ENCODE measurements at places on chromosomes 6 and 20.
A peak's percentile ranks its signal among the peaks of the same experiment; 100 is the strongest.

DNA sequence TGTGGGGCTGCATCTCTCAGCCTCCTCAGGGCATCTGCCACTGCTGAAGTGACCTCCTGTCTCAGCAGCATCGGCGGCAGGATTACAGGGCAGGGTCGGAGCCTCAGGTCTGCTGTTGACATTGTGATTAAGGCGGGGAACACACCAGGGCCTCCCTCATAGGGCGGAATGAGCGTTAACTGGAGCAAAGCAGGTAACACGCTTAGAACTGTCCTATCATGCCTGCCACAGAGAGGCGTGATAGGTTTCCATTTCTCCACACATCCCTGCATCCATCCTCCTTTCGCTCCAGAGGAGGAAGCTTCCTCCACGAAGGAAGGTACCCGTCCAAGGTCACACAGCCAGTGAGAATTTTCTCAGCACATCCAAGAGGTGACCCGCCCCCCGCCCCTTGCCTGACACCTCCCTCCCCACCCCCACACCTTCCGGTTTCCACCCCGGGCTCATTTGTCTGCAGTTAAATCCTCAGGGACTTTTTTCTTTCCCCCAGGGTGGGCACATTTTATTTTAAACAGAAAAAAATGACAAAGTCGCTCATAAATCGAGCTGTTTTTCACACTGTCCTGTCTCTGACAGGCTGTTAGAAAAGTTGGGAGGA, 200.8 kb downstream of the TFAP2C start:
- H3K4me3 ChIP-seq, result no peak overlapping the region
- peaks cover 2% of the 10 kb centered on the region for H3K4me1 ChIP-seq
- peaks cover 22% of the 10 kb centered on the region for H3K27me3 ChIP-seq
- DNase-seq, result no peak

DNA sequence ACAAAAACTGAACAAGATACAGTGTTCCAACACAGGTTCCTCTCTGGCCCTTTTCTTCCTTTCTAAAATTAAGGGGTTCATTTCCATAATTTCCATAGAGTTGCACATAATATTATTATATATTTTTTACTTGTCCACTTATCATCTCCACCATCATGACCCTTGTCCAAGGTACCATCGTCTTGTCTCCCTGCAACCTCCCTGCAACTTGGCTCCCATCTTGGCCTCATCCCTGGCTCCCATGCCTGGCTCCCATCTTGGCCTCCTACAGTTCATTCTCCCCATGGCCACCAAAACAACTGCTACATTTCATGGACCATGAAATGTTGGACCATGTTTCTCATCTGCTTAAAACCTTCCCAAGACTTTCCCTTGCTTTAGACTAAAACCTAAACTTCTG, 3.1 kb upstream of the KCNB1 start:
- no peaks in the 10 kb centered on the region for H3K4me1 ChIP-seq
- no peak for DNase-seq
- no peak overlapping the region for H3K4me3 ChIP-seq
- peaks cover 28% of the 10 kb centered on the region for H3K27me3 ChIP-seq

DNA sequence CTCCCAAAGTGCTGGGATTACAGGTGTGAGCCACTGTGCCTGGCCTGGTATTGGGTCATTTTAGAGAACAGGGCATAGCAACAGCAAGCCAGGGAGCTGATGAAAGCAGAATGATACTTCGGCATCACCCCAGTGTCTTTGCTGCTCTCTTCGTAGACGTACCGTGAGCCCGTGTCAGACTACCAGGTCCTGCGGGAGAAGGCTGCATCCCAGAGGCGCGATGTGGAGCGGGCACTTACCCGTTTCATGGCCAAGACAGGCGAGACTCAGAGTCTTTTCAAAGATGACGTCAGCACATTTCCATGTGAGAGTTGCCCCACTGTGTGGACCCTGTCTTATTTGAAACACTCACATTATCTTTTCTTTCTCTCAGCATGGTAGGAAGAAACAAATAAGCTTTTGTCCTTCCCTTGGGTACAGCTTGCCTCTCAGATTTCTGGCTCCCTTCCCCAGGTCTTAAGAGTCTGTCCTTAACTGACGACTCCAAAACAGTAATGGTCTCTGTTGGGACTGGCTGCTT, 15.9 kb downstream of the TAF8 start:
- DNase-seq, result no peak
- no peaks in the 10 kb centered on the region for H3K4me1 ChIP-seq
- no peak overlapping the region for H3K4me3 ChIP-seq
- H3K27me3 ChIP-seq, result no peaks in the 10 kb centered on the region
- peaks cover 9% of the 10 kb centered on the region for H3K36me3 ChIP-seq

DNA sequence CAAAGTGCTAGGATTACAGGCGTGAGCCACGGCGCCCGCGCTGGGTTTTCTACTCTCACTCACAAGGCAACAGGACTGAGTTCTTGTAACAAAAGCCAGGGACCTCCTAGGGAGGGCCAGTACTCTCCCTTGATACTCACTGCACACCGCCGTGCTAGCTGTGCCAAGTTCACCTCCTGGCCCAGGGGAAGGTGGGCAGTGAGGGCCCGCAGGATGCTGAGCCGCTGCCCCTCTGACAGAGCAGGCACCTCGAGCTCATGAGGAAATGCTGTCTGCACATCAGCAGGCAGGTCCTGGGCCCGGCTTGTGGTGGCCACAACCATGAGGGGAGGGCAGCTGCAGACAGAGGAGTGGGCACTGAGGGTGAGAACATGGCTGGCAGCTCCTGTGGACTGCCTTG, 6.7 kb downstream of the GNMT start:
- no peaks in the 10 kb centered on the region for H3K27me3 ChIP-seq
- no peak overlapping the region for H3K27ac ChIP-seq
- DNase-seq, result no peak
- no peaks in the 10 kb centered on the region for H3K36me3 ChIP-seq

GRCh38 chr6:137013031-137013430, 31.7 kb downstream of the IL20RA start:
- H3K4me3 ChIP-seq, result no peak overlapping the region
- no peaks in the 10 kb centered on the region for H3K27me3 ChIP-seq
- no peak overlapping the region for H3K27ac ChIP-seq
- no peak for DNase-seq
- H3K36me3 ChIP-seq, result no peaks in the 10 kb centered on the region

- no peaks in the 10 kb centered on the region for H3K36me3 ChIP-seq
- peak overlapping the region; percentile 75 for H3K4me3 ChIP-seq
- no peak overlapping the region for H3K27ac ChIP-seq
- peaks cover 13% of the 10 kb centered on the region for H3K4me1 ChIP-seq
Measured at GRCh38 chr6:71289802-71290175, 1.2 kb downstream of the OGFRL1 start.

DNA sequence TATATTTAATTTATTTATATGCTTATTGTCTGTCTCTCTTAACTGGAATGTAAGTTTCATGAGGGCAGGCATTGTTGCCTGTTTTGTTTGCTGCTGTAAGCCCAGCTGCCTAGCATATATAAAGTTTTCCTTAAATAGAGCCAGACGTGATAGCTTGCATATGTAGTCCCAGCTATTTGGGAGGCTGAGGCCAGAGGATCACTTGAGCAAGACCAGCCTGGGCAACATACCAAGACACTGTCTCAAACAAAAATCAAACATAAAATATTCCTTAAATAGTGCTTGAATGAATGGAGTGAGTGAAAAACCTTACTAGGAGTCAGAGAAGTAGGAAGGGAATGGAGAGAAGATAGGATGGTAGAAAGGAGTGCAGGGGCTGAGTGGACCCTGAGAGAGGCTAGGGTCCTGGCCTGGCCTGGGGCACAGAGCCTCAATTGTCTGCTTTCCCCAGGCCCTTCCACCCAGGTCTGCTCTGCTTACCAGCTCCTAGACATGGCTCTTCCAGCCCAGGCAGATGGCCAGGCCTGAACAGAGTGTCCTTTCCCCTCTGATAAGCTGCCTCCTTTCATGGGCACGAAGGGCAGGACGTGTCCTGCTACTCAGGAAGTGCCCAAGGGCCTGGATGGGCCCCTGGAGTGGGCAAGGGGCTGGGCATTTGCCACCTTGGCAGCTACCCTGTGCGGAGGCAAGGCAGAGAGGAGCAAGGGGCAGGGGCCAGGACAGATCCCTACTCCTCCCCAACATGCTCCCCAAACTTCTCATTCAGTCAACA, 17.7 kb upstream of the BAK1 start:
- no peaks in the 10 kb centered on the region for H3K27me3 ChIP-seq
- H3K4me1 ChIP-seq, result peaks cover 17% of the 10 kb centered on the region
- H3K36me3 ChIP-seq, result no peaks in the 10 kb centered on the region
- no peak overlapping the region for H3K27ac ChIP-seq
- no peak overlapping the region for H3K4me3 ChIP-seq

DNA sequence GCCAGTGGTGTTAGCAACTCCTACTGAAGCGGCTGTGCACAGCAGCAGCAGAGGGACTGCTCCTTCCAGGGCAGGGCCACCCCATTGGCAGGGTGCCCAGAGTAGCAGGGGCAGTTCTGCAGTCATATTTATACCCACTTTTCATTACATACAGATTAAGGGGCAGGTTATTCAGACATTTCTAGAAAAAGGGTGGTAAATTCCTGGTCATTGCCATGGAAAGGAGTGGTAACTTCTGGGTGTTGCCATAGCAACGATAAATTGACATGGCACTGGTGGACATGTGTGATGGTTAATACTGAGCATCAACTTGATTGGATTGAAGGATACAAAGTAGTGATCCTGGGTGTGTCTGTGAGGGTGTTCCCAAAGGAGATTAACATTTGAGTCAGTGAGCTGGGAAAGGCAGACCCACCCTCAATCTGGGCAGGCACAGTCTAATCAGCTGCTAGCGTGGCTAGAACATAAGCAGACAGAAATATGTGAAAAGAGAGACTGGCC, 45.0 kb downstream of the IYD start:
- H3K4me1 ChIP-seq, result peaks cover 13% of the 10 kb centered on the region
- H3K36me3 ChIP-seq, result no peaks in the 10 kb centered on the region
- no peaks in the 10 kb centered on the region for H3K27me3 ChIP-seq
- DNase-seq, result no peak
- no peak overlapping the region for H3K4me3 ChIP-seq
- no peak overlapping the region for H3K27ac ChIP-seq

DNA sequence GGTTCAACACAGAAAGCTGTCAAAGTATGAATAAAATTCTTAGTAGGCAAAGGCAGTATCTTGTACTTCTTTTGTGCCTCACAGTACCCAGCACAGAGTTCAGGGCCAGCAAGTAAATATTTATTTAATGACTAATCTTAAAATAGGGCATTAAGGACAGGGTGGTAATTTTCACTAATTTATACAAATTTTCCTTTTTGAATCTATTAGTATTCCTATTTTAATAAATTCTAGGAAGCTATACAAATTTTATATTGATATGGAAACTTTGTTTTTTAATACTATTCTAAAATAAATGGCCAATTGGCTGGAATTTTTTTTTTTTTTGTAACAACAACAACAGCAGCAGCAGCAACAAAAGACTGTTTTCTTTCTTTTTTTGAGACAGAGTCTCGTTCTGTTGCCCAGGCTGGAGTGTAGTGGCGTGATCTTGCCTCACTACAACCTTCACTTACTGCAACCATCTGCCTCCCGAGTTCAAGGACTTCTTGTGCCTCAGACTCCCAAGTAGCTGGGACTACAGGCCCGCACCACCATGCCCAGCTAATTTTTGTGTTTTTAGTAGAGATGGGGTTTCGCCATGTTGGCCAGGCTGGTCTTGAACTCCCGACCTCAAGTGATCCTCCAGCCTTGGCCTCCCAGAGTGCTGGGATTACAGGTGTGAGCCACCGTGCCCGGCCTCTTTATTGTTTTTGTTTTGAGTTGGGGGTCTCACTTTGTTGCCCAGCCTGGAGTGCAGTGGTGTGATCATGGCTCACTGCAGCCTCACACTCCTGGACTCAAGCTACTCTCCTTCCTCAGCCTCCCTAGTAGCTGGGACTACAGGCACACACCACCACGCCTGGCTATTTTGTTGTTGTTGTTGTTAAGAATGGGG, 85.2 kb downstream of the FKBP5 start:
- peak overlapping the region; percentile 78 for H3K27ac ChIP-seq
- no peaks in the 10 kb centered on the region for H3K27me3 ChIP-seq
- DNase-seq, result no peak
- no peak overlapping the region for H3K4me3 ChIP-seq

DNA sequence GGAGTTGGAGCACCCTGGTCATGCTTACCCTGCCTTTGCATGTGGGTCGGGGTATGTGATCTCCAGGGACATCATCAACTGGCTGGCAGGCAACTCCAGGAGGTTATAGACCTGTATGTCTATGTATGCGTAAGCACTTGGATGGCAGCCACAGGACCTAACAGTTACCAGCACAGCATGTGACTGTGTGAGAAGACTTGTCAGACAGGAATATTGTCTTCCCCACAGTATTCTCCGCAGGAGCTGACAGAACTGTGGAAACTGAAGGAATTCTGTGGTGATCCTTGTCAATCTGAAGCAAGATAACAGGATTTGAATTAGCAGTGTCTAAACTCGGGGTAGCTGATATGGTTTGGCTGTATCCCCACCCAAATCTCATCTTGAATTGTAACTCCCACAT, 59.2 kb downstream of the TMEM244 start:
- H3K27ac ChIP-seq, result no peak overlapping the region
- no peaks in the 10 kb centered on the region for H3K4me1 ChIP-seq
- H3K36me3 ChIP-seq, result no peaks in the 10 kb centered on the region
- H3K4me3 ChIP-seq, result no peak overlapping the region

DNA sequence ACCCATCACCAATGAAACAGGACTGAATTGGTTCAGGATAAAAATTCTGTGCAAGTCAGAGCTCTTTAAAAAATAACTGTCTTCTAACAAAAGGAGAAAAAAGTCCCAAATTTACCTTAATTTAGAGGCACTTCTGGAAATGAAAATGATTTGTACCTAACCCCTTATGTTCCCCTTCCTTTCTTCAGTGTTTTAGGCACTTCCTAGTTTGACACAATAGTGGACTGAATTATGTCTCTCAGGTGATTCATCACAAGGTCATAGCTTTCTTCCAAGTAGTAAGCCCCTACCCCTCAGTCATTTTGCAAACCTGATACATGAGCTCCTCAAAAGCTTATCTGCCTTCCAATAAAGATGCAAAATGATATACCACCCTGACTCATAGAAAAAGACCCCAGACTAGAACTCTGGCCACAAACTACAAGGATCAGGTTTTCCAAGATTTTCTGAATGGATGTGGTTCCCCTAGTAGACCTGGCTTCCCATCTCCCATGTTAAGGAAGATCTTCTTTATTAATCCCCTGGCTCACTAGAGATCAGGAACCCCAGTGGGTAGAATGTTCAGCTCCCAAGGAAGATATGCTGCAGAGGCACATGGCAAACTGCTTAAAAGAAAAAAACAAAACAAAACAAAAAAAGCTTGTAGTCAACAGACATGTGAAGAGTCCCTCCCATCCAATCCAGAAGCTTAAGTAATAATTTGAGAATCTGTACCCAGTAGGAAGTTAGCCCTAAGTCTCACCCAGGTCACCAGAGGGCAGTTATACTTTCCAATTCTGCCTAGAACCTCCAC, 3.6 kb downstream of the PPP1R10 start:
- H3K27ac ChIP-seq, result peak overlapping the region; percentile 2
- H3K36me3 ChIP-seq, result peaks cover 40% of the 10 kb centered on the region
- no peaks in the 10 kb centered on the region for H3K27me3 ChIP-seq
- peaks cover 9% of the 10 kb centered on the region for H3K4me1 ChIP-seq

GRCh38 chr6:139370999-139371345, 3.5 kb downstream of the CITED2 start:
- H3K27me3 ChIP-seq, result no peaks in the 10 kb centered on the region
- peaks cover 8% of the 10 kb centered on the region for H3K36me3 ChIP-seq
- H3K4me1 ChIP-seq, result peaks cover 29% of the 10 kb centered on the region

Measured in HCT116 (cell line).